NCI-H1105 treated with DMSO at 0.1 percent for 48 hours (cell line): ENCODE measurements at places on chromosomes 7 and 10.
A peak's percentile ranks its signal among the peaks of the same experiment; 100 is the strongest.

GRCh38 chr7:137813541-137813940 lies 33.2 kb downstream of the DGKI start:
- no peak for DNase-seq

DNA sequence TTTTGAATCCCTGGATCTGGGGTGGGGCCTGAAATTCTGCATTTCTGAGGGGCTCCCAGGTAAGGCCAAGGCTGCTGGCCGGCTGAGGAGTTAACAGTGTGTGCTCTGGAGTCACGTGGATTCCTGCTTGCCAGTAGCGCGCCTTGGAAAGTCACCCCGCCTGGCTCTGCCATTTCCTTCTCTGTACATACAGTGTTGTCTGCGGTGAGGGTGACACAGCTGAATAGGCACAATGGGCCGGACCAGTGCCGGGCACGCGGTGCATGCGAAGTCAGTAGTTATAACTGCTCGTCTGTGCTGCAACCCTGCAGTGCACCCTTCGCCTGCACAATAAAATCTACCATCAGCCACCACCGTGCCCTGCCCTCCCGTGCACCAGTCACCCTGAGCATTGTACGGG lies 68.0 kb upstream of the EEPD1 start:
- no peak for DNase-seq

GRCh38 chr10:79286318-79286951 lies 60.8 kb upstream of the PPIF start:
- no peak for DNase-seq

DNA sequence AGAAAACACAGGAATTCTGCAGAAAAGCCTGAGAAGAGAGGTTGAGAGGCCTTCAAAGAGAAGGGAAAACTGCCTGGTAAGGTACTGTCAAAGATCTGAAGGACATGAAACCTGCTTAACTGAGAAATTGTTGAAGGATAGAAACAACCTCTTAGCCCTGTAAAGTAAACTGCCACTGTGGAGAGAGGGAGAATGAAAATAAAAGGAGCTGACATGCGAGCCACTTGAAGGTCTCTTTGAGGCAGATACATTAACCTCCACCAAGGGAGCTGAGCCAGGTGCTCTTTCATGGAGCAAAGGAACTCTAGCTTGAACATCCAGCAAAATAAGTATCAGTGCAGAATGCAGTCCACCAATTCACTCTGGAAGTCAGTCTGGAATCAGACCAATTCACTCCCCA lies 108.8 kb upstream of the FEZF1 start:
- no peak for DNase-seq

DNA sequence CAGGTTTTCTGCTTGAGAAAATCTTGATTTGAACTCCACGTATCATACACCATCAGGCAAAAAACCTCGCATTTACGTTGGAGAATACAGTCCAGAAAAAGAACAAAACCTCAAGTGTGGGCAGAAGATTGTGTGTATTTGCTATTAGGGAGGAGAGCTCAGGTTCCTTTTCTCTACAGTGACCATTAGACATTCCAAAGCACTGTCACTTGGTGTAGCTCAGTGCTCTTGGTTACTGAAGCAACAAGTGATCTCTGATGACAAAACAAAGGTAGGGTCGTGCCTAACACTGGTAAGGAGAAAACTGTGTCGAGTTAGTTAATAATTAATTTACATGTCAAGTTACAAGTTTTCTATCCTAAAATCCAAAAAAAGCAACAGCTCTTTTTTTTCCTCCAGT lies 72.6 kb downstream of the C1GALT1 start:
- no peak for DNase-seq

DNA sequence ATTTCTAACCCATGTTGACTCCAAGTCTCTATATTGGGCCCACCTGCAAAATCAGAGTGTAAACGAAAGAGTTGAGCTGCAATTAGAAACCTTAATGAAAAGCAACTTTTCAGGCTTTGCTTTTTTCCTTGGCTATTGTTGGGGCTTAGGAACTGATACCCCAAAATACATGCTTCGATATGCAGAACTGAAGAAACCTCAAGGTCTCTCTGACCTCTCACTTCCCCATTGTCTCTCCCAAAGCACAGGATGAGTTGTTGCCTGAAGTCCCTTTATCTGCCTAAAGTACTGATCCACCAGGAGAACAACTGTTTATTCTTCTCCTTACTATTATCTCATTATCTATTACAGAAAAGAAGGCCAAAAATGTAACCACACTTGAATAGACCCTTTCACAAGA lies 666.0 kb upstream of the LRRTM3 start:
- no peak for DNase-seq

GRCh38 chr10:62024026-62024701 lies 122.7 kb downstream of the ARID5B start:
- no peak for DNase-seq

DNA sequence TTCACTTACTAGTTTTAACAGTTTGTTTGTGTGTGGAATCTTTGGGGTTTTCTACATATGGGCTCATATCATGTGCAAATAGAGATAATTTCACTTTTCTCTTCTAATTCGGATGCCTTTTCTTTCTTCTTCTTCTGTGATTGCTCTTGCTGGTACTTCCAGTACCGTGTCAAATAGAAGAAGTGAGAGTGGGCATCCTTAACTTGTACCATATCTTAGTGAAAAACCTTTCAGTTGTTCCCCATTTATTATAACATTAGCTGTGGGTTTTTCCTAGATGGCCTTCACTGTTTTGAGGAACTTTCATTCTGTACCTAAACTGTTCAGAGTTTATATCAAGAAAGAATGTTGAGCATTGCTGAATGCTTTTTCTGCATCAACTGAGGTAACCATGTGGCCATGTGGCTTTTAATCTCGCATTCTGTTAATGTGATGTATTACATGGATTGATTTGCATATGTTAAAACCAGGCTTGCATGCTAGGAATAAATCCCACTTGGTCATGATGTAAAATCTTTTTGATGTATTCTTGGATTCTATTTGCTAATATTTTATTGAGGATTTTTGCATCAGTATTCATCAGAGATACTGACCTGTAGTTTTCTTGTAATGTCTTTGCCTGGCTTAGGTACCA lies 78.7 kb downstream of the FAM107B start:
- no peak for DNase-seq

- no peak for DNase-seq
These were observed 57.9 kb upstream of the ITGB1 start for GRCh38 chr10:33015761-33016547.

DNA sequence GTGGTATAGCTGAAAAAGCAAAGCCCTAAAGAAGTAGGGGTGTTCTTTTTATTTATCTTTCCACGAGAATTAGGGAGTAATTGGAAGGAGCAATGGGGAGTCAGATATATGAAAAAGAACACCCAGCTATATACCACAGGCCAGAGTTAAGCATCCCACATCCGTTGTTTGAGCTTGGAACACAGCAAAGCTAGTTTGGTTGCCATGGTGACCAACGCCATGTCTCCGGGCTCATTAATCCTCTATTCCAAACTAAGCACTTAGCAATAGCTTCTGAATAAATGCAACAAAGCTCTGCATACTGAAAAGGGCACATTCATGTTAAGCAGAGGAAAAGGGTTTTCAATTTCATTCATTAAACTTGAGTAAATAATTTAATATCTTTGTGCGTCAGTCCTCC lies 23.5 kb downstream of the ASB4 start:
- DNase-seq: peak; percentile 90

DNA sequence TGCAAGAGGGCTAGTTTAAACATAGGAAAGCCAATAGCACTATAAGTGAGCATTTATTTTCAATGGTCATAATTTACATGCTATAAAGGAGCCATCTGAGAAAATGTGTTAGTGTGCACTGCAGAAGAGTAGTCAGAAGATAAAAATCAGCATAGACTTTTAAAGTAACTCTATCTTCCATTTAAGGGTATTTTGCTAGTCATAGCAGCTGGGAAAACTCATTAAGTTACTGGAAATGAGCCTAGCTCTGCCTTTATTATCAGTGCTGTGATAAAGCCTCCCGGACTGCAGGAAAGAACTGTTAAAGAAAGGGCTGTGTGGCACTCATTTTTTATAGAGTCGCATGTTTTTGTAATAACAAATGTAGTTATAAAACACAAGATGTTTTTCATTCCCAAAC lies 825.8 kb upstream of the POM121L12 start:
- DNase-seq: no peak

DNA sequence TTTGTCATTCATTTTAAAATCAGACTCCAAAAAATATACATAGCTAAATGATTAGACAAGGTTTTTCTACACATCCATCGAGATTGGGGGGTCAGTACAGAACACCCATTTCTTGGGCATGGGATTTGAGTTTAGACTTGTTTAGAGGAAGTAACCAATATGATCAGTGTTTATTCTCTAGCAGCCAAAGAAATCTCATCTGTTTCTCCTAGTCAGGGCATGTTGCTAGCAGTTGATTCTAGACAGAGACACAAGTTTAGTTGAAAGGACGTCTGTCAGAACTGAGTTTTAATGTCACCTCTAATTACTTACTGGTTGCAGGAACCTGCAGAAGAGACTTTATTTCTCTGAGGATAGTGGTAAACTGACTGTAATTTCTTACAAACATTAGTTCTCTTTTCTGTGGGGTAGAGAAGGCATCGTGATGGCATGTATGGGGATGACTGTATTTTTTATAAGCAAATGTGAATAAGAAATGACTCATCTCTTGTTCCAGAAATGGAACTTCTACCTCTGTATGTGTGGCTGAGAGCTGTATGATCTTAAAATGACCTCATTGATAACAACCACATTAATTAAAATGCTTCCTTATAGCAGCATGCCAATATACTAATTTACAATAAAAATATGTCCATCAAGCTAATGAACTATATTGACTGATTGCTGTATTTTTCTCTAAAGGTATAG lies 30.6 kb upstream of the RHOBTB1 start:
- no peak for DNase-seq

GRCh38 chr10:48511875-48512231 lies 93.0 kb downstream of the ARHGAP22 start:
- DNase-seq: no peak

GRCh38 chr10:35555962-35556930 lies 48.9 kb upstream of the GJD4 start:
- DNase-seq: no peak

DNA sequence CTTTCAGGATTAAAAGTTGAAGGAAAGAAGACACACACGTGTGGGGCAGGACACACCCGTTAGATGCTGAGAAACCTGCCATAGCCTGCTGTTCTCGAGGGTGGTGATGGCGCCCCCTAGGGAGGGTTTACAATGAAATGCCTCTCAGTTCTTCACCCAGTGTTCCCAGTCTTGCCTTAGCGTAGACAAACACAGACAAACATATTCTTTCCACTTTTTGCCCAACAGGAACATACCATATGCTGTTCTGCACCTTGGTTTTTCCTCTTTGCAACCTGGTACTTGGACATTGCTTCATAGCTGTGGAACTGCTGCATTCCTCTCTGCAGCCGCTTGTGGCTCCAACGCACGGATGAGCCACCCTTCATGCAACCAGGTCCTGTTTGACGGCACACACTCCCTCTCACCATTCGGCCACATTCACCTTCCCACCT lies 23.3 kb upstream of the HSPA12A start:
- peak; percentile 0 for DNase-seq

GRCh38 chr10:116660860-116661259 lies 40.1 kb downstream of the PNLIPRP2 start:
- no peak for DNase-seq

DNA sequence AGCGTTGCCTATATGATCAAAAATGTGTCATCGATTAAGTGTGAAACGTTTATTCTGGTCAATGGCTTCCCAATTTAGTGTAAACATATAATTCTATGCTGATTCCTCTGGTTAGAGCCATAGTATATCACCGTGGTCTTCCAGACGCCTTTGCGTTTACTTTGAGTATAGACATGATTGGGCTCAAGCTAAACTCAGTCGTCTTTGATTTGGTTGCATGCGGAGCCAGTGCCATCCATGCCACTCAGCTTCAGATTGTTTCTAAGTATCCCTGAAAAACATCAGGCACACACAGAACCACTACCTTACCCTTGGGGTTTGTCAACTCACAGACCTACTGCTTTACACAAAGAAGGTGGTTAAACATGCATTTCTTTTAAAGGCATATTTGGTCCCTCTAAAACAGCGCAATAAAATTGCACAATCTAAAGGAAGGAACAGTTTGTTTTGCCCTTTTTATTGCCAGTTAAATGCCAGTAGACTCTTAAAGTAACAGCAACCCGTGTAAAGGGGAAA lies 273.6 kb upstream of the KLF6 start:
- no peak for DNase-seq
